Cardiac muscle cell (in vitro differentiated cells and primary cell): ENCODE measurements at places on chromosomes 12 and 14.

- DNase-seq, result no peak
These were observed 11.4 kb downstream of the MMP14 start for GRCh38 chr14:22847661-22848341.

DNA sequence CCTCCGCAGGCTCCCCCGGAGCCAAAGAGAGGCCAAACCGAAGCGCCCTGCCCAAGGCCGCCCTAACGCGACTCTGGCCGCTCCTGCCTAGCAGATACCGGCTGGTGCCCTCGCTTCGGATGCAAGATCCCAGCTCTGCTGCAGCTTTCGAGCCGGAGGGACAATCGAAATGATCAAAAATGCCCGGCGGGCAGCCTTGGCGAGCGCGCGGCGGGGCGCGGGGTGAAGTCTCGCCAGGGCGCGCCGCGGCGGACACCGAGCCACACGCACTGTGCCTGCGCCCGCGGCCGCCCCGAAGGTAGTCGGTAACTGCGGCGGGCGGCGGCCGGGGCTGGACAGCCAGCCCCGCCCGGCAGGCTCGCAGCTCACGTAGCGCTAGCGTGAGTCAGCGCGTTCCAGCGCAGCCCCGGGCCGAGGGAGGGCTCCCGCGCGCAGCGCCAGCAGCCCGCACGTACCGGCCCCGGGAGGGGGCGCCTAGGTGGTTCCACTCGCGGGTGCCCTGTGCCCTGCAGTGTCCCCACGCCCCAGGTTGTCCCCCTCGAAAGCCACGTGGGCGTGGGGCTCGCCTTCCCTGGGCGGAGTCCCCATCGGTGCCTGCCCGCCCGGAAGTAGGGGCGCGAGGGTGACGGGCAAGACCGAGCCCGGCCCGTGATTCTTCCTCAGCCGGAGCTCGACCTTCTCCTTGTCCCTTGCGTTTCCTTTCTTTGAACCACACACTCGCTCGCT lies 109.2 kb upstream of the EGLN3 start:
- peak; percentile 78 for DNase-seq

GRCh38 chr12:115870510-115870909 lies 407.0 kb downstream of the MED13L start:
- no peak for DNase-seq

GRCh38 chr12:18066666-18067065 lies 23.3 kb downstream of the RERGL start:
- no peak for DNase-seq

DNA sequence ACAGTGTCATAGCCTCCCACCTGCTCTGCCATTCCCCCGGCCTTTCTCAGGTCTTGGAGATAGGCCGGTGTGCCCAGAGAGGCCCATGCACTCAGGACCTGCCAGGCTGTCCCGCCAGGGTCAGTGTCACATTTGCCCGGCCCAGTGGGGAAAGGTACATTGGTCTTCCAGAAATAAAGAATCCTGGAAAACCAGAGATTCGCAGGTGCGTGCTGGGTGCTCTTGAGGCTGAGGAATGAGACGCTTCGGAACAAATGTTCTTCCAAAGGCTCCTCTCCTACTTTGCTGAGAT lies 205.8 kb upstream of the RTL1 start:
- no peak for DNase-seq
